Endodermal cell (in vitro differentiated cells): ENCODE measurements at places on chromosomes 16 and 17. TPM values are rescaled to one million over a fixed set of nuclear protein-coding genes. Genes with fewer than 3 reads are reported as not detected.

The NOTUM gene
- 16.4 and 26.3 TPM in 2 replicates for total RNA-seq

DNA sequence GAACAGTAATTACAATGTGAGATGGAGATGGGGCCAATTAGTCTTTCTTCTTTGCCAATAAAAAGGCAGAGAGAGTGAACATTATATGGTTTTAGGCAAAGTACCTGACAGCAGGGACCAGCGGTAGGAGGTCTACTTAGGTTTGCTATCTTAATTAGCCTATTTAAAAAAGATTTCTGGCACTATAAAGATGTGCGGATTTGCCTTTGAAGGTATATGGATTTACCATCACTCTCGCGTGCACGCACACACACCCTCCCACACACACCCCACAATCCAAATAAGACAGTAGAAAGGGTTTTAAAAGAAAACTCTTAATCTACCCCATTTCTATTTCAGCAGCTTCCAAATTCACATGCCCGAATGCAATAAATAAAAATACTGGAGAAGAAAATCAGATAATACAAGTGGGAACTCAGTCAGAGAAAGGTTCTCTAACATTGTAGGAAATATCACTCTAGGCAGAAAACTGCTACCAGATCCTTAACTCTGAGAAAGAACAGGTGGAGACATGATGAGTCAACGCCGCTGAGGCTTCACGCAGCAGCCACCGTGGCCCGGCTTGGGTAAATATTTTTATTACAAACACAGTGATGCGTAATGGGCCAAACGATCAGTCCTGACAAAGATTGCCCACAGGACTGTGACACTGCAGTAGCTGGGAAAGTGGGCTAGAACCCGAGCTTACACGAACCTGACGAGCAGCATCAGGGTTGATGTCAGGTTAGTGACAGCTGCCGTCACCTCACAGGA is 66.6 kb upstream of the AXIN2 start:
- peaks cover 10% of the 10 kb centered on the region for H3K27me3 ChIP-seq
- H3K4me1 ChIP-seq = peaks cover 5% of the 10 kb centered on the region

DNA sequence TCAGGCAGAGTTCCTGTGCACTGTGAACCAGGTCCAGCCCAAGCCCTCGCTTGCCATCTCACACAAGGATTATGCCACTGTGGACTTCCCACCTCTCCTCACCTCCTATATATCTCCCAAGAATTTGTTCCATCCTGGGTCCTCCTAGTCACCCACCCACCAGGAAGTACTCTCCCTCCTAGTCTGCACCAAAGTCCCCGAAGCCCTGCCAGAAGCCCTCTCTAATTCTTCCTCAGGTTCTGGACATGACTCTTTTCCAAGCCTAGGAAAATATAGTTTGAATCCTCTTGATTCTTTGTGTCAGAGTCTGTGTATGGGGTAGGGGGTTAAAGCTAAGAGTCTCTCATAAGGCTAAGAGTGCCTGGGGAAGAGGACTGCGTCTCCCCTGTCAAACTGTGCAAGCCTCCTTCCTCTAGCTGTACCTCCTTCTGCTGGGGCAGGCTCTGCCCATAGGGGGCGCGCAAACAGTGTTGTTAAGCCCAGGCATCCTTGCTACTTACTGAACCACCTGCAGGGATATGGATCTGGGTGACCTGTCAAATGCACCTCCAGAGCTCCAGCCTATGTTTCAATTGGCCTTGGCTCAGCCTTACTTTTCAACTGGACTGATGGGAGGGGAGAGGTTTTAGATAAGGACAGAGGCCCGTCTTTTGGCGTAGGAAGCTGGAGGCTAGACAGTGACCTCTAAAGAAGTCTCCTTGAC is 16.6 kb upstream of the DLX4 start:
- no peaks in the 10 kb centered on the region for H3K4me1 ChIP-seq
- no peak overlapping the region for H3K4me3 ChIP-seq
- DNase-seq = peak; percentile 99
- H3K36me3 ChIP-seq = no peaks in the 10 kb centered on the region

DNA sequence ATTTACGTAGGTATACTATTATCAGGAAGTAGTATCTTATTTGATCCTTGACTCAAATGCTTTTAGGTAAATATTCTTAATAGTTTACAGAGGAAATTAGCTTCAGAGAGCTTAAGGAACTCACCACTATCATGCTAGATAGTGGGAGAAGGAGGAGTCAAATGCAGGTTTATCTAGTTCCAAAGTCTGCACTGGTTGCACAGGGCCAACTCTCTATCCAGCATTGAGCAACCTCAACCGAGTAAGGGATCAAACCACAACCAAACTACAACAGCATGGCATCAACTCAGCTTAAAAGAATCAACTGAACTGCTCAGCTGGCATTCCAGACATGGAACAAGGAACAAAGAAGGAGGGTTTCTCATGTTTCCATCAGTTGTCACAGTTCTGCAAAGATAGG is 306.0 kb downstream of the MAF start:
- peak overlapping the region; percentile 34 for H3K4me3 ChIP-seq
- no peaks in the 10 kb centered on the region for H3K36me3 ChIP-seq
- no peak for DNase-seq
- H3K4me1 ChIP-seq = peaks cover 28% of the 10 kb centered on the region

The CMTM2 gene
- total RNA-seq = not detected in 3 replicates

GRCh38 chr16:30551781-30552180 is 6.4 kb downstream of the ZNF764 start:
- H3K27me3 ChIP-seq = no peaks in the 10 kb centered on the region
- DNase-seq = no peak
- peaks cover 33% of the 10 kb centered on the region for H3K36me3 ChIP-seq
- H3K27ac ChIP-seq = no peak overlapping the region
- peaks cover 10% of the 10 kb centered on the region for H3K4me1 ChIP-seq
- H3K4me3 ChIP-seq = no peak overlapping the region

The CPHXL2 gene
- not detected in 3 replicates for total RNA-seq

The EFCAB13 gene
- 4.3 to 8.1 TPM (median 4.8 TPM) in 3 replicates for total RNA-seq

GRCh38 chr17:41697122-41697962 is 8.7 kb downstream of the EIF1 start:
- no peaks in the 10 kb centered on the region for H3K4me1 ChIP-seq
- peak; percentile 37 for DNase-seq
